ENCODE measurements at places on chromosomes 12 and 14.

GRCh38 chr12:96248136-96248931 is 54.2 kb downstream of the ELK3 start:
- DNase-seq, result no peak

GRCh38 chr14:101843665-101844064 is 82.2 kb downstream of the PPP2R5C start:
- no peak for DNase-seq

DNA sequence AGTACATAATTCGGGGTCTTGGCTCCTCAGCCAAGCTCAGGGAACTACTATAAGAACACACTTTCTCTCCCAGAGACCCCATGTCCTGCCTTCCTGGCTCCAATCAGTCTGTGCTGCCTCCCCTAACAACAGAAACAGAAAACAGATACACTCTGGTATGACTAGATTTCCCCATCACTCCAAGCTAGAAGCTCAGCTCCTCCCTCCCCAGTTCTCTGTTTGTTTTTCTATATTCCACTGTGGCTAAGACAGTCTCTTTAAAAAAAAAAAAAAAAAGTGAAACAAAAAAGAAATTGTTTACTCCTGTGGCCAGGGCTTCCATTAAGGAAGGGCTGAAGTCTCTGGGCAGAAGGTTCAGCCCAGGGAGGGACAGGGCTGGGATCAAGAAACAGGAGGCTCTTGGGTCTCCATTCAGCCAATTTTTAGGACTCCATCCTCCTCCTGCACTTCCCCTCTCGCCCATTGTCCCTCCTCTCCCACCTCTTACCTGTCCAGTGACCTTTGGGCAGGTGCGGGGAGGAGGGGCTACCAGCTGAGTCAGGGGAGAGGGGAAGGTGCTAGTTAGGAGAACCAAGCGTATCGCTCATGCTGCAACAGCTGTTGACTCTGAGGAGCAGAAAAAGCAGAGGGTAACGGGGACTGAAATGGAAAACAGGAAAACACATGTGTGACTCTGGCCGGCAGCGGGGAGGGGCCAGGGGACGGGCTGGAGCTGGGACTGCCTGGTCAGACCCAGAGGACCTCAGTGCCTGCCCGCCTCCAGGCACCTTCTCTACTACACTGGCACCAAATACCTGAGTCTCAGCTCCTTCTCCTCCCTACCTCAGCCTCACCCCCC is 4.1 kb upstream of the SLC7A7 start:
- no peak for DNase-seq

- no peak for DNase-seq
These were observed 10.3 kb upstream of the LRP1-AS start for GRCh38 chr12:57157588-57158173.

DNA sequence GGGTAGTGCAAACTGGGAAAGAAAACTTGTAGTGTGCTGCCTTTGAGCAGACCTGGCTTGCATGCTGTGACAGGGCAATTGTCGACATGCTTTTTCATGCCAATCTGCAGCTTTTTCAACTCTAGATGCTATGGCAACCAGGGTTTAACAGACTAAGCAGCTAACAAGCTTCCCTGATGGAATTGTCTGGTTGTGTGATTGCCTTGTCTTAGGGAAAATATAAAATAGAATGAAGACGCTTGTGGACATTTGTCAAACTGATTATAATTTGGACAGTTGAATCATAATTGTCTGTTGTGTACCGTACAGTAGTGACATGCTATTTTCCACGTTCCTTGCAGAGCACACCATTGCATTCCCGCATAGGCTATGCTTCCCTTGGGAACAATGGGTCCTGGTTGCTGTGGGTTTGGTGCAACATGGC is 113.0 kb downstream of the FOXG1 start:
- no peak for DNase-seq

DNA sequence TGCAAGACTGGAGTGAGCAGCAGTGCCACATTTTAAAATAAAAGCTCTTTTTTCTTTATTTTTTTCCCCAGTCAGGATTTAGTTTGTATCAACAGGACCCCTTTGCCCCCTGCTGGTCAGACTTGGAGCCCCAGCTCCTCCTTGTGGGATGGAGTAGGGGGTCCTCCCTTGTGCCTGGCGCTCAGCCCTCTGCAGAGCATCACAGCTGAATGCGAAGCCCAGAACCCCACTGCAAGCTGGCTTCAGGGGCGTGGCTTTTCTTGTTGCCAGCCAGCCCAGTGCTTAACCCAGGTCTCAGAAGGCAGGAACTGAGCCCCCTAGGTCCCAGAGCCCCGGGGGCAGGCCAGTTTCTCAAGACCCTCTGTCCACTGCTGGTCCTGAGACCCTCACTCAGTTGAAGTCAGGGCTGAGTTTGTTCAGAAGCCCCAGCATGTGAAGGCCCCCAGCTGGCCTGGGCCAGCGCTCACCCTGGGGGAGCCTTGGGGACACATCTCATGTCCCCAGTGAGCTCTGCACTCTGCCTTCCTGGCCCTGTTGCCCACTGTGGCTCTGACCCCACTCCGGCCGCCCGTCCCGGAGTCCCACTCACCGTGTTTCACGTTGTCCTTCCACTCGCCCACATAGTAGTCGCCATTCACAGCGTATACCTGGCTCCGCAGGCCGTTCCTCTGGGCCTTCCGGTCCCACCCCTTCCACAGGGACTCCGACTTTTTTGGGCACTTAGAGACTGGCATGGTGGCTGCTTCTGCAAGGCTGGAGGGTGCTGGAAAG is 519 bp downstream of the MORN3 start:
- no peak for DNase-seq

DNA sequence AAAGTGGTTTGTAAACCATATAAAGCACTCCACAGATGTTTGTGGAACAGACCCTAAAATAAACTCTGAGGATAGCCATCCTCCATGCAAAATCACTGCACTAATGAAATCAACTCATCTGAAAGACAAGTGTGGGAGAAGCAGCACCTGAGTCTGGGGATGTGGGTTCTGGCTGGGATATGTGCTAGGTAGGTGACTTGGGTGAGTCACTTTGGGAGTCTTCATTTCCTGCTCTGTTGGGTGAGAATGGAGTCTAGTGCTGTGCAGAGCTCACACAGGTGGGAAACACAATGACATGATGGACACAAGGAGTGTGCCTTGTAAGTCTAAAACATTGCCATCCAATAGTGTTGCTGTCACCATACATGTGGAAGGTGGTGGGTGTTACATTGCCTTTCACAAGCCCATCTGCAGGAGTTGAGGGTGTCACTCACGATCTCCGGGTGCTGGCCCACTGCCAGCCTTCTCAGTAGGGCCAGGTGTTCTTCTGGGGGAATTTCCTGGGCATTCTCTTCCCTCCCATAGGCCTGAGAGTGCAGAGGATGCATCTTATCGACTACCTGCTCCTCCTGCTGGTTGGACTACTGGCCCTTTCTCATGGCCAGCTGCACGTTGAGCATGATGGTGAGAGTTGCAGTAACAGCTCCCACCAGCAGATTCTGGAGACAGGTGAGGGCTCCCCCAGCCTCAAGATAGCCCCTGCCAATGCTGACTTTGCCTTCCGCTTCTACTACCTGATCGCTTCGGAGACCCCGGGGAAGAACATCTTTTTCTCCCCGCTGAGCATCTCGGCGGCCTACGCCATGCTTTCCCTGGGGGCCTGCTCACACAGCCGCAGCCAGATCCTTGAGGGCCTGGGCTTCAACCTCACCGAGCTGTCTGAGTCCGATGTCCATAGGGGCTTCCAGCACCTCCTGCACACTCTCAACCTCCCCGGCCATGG is 2.0 kb downstream of the SERPINA4 start:
- no peak for DNase-seq
